Fibroblast of villous mesenchyme (primary cell): ENCODE measurements at places on chromosomes 7 and 10.

DNA sequence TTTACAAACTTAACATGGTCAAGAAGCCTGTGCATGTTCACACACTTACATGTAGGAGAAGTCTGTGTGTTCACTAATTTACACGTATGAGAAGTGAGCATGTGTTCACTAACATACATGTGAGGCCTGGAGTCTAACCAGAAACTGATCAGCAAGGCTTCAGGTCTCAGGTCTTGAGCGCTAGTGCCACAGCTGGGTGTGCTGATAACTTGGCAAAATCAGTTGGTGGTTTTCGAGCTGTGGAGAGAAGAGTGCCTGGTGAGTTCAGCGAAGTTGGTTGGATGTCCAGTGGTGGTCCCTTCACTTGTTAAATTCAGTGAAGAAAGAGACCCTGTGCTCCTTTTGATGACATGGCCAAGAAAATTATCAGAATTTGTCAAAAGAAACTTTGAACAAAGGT, 98.7 kb downstream of the CELF2 start:
- DNase-seq, result no peak

DNA sequence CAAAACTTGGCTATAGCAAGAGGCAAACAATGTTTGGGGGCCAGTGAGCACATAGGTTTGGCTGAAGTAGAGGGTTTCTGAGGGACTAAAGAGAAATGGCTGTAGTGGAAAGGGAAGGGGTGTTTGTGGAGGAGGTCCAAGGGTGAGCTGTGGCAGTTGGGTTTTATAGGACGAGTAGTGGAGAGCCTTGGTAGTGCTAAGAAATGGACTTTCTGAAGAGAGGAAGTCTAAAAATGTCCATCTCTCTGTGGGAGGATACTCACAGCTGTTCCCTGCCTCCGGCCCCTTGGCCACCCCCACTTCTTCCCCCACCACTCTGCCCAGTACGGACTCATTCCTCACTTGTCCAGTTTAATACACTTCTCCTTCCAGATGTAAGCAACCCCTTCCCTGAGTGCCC, 64.3 kb downstream of the ZNF22 start:
- DNase-seq, result no peak

- peak; percentile 87 for DNase-seq
These were observed 54.7 kb upstream of the SYPL1 start for GRCh38 chr7:106166651-106167342.

GRCh38 chr10:91593366-91593765, 39.5 kb downstream of the PPP1R3C start:
- no peak for DNase-seq

DNA sequence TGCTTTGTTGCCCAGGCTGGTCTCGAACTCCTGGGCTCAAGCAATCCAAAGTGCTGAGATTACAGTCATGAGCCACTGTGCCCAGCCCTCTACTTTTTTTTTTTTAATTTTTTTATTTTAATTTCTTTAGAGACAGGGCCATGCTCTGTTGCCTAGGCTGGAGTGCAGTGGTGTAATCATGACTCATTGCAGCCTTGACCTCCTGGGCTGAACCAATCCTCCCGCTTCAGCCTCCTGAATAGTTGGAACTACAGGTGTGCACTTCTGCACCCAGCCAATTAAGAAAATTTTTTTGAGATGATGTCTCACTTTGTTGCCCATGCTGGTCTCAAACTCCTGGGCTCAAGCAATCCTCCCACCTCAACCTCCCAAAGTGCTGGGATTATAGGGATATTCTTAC, 528.6 kb downstream of the GATA3 start:
- DNase-seq, result no peak

GRCh38 chr10:127853868-127854768, 38.6 kb downstream of the CLRN3 start:
- peak; percentile 59 for DNase-seq

GRCh38 chr7:158531661-158532060, 56.0 kb downstream of the PTPRN2 start:
- DNase-seq, result no peak

DNA sequence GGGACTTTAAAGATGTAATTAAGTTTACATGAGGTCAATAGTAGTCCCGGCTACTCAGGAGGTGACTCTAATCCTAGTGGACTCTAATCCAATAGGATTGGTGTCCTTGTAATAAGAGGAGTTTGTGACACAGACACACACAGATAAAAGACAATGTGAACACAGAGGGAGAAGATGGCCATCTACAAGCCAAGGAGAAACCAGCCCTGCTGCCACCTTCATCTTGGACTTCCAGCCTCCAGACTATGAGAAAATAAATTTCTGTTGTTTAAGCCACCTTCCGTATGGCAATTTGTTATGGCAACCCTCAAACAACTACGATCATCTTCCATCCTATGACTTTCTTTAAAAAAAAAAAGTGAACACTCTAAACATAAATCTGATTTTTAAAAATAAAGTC, 116.3 kb downstream of the ALOX5 start:
- no peak for DNase-seq

GRCh38 chr7:41882745-41883420, 180.0 kb upstream of the INHBA start:
- no peak for DNase-seq

GRCh38 chr10:20871970-20872369, 25.1 kb downstream of the NEBL start:
- DNase-seq, result no peak

GRCh38 chr10:32005050-32005449, 51.2 kb downstream of the KIF5B start:
- peak; percentile 44 for DNase-seq

GRCh38 chr7:139531094-139531493, 7.6 kb downstream of the CLEC2L start:
- no peak for DNase-seq

GRCh38 chr7:98289333-98289875, 7.9 kb downstream of the BRI3 start:
- DNase-seq, result no peak

- no peak for DNase-seq
These were observed 55.6 kb downstream of the STEAP1B start for GRCh38 chr7:22444181-22444971.

- no peak for DNase-seq
These were observed 1.9 kb downstream of the GALNT17 start for GRCh38 chr7:71133856-71134255.

DNA sequence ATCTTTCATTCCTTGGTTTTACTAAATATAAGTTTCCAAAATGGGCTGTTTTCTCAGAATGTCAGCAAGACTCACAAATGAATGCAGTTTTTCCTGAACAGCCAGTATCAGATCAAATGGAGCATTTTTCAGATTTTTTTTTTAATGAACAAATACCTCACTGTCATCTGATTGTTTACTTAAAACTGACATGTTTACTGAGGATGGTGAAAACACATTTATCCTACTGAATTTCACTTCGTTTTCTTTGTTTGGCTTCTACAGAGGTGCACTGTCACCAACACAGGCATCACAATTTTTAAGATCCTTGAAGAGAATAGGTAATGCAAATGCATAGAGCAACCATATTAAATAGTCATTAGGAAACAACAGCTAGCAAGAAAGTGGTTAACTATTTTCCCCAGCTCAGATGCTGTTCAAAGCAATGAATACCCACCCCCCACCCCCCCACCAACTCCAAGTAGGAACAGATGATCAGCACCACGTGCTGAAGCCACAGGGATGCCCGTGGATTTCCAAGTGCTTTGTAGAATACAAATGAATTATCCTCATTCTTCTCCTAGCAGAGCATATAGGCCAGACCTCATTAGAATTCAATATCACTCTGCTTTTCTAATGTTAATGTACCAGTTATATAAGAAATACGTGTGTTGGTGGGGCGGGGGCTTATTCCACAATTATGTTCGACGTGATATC, 205.9 kb downstream of the SKAP2 start:
- no peak for DNase-seq

DNA sequence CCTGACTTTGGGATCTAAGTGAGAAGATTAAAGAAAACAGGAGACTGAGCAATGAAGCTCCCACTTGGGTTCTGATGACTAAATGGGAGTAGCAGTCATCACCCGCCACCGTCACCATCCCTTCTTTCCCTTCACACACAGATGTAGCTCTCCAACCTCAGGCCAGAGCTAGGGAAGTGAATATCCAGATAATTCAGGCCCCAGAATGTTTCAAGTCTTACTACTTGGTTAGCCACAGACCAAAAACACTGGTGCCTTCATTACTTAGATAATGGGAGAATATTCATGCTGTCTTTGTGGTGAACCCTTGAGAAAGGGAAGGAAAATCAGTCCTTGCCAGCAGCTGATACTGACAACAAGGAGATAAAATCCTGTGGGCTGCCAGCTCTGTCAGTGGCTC, 100.7 kb downstream of the OSBPL3 start:
- no peak for DNase-seq

- no peak for DNase-seq
These were observed 141.6 kb upstream of the TCERG1L start for GRCh38 chr10:131452926-131453720.

DNA sequence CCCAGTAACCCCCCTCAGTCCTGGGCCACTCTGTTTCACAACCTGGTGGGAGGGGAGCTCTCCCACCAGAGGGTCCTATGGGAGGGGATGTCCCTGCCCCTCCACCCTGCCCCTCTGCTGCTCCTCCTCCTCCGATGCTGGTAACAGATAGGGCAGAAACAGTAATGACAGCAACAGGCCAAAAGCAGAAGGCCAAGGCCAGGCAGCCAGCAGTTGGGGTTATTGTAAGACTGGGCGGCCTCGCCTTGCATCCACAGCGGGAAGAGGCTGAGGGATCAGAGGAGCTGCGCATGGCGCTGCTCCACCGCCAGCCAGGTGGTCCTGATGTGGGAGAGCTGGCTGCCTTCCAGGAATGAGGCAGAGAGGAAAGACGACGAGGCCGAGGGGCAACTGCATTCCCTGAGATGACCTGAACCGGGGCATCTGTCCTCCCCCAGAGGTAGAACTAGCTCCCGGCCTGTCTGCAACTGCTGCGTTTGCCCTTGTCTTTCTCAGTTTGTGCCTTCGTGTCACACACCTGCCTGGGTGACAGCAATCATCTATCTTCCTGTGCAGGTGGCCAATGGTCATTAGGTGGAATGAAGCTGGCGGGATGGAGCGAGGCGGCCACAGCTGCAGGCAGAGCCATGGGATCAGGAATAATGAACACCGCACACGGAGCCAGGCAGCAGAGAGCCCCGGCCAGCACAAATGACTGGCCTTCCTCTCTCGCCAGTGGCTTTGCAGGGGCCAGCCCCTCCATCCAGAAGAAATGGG, 54.0 kb upstream of the CACUL1 start:
- DNase-seq, result no peak

GRCh38 chr10:108904163-108904838, 1019.0 kb downstream of the XPNPEP1 start:
- DNase-seq, result peak; percentile 17

DNA sequence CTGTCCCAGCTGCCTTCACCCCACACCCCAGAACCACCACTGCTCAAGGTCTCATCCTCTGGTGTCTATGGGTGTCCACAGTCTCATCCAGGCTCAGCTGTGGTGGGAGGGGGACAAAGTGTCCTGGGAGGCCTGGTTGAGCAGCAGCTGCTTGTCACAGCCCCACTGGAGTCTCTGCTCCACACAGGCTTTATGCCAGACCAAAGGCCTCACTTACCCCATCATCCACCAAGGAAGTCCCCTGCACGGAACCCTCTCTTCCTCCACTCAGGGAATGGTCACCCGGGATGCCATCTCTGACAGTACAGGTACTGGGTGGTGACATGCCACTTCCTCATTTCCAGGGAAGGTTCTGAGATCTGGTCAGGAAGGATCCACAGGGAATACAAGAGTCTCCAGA, 925.4 kb upstream of the ZNF722 start:
- DNase-seq, result no peak

DNA sequence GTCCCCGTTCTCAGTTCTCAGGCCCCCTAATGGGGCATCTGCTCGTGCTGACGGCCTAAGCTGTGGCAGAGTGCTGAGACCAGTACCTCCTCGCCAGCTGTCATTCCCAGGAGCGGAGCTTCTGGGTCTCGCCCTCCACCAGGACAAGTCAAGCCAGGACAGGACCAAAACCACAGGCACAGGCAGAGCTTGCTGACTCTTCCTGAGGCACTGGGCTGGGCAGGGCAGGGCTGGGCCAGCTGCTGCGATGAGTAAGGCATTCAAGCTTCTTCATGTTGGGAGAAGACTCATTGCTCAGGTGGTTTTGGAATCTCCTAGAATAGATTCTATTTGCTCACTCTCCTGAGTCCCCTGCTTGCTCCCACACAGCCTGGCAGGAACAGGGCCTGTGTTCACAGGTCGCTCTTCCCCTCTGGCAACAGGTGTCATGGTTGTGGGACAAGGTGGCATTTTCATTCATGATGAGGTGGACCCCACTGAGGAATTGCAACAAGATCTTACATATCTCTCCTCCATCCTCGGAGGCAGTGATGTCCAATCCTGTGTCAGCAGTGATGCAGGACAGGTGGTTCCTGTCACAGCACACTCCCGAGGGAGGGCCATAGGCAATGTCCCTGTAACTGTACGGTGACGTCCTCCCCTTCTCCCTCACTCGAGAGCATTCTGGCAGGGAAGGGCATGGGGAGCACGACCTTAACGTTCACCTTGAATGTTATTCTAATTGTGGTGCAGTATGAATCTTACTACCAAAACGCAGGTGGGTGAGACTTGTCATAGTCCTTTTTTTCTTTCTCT, 17.0 kb upstream of the SH3PXD2A start:
- no peak for DNase-seq

GRCh38 chr7:134329614-134330346, 13.1 kb upstream of the SLC35B4 start:
- no peak for DNase-seq

- DNase-seq, result no peak
These were observed 487.9 kb downstream of the PARD3 start for GRCh38 chr10:34327184-34327583.

- DNase-seq, result peak; percentile 90
These were observed 997.3 kb downstream of the LRMDA start for GRCh38 chr10:76428551-76429367.

GRCh38 chr10:46239993-46240683, 46.7 kb upstream of the ANTXRL start:
- DNase-seq, result no peak

DNA sequence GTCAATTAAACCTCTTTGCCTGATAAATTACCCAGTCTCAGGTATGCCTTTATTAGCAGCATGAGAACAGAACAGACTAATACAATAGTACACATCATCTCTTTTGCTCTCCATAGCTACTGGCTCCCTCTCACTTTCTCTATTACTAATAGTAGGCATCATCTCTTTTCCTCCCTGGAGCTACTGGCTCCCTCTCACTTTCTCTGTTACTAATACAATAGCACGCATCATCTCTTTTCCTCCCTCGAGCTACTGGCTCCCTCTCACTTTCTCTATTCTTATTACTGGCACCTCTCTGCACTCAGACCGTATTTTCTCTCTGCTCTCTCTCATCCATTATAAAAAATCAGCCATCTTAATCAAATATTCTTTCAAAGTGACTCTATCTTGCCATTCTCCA, 37.1 kb downstream of the SLC25A13 start:
- no peak for DNase-seq

GRCh38 chr10:64586934-64587503, 1065.8 kb downstream of the REEP3 start:
- DNase-seq, result no peak
